ENCODE measurements at places on chromosomes 11 and 22.

DNA sequence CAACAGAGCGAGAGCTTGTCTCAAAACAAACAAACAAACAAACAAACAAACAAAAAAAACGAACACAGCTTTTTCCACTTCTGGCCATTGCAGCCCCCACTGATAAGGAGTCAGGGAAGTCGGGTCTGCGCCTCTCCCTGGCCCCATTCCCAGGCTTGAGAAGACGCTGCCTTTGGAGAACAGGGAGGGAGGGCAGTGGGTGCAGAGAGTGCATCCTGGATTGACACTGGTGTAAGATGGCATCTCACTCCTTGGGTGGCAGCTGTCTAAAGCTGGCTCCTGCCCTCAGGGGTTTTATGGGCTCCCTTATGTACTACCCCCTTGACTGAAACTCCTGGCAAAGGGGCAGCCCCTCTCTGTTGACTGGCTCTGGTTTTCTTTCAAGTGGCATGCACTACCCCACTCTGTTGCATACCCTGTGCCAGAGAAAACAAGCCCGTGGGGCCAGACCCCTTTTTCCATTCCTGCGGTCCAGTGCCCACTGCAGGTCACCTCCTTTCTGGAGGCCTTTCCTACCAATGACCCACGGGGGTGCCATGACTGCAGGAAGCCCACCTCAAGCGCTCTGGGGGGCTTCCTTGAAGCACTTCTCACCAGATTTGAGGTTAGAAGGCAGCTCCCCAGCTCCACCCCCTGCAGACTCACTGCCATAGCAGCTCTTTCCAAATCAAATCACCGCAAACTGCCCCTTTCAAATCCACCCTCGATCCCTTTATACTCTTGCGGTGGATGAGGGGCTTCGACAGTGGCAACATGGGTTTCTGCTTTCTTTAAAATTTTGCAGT lies 12.7 kb downstream of the DRAP1 start:
- no peak for DNase-seq

DNA sequence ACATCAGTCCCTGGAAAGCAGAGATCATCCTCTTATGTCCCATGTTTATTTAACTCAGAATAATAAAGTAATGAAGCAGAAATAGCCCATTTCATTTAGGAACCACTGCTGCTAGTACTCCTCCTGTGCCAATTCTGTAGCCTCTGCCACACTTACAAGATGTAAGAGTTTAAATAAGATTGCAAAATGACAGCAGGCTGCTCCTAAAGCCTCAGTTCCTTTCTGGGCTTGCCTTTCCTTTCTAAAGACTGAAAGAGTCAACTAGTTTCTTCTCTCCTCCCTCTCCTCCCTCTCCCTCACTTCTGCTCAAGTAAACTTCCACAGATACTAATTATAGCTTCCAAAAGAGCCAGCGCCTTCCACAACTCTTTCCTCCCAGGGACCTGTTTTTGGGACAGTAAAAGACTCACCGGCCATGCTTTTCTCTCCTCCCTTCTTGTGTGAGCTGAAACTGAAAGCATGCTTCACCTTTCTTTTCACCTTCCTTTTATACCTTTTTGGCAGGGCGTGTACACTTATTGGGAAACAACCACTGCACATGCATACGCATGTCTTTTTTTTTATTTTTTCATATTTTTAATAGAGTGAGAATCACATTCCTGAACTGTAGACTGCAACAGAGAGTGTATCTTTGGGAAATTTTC lies 26.1 kb upstream of the CARD16 start:
- DNase-seq, result peak; percentile 53

- DNase-seq, result no peak
Observed at GRCh38 chr22:37248251-37248650, 4.2 kb upstream of the RAC2 start.

- peak; percentile 70 for DNase-seq
Observed at GRCh38 chr22:36757668-36758211, 18.2 kb downstream of the IFT27 start.

GRCh38 chr11:41989823-41990380 lies 530.5 kb upstream of the LRRC4C start:
- no peak for DNase-seq

DNA sequence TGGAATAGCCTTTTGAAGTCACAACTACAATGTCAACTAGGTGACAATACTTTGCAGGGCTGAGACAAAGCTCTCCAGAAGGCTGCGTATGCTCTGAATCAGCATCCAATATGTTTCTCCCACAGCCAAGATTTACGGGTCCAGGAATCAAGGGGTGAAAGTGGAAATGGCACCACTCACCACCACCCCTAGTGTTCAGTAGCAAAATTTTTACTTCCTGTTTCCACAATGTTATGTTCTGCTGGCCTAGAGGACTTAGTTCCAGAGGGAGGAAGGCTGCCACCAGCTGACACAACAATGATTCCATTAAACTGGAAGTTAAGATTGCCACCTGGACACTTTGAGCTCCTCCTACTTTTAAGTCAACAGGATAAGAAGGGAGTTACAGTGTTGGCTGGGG lies 68.5 kb upstream of the MPEG1 start:
- DNase-seq, result no peak

DNA sequence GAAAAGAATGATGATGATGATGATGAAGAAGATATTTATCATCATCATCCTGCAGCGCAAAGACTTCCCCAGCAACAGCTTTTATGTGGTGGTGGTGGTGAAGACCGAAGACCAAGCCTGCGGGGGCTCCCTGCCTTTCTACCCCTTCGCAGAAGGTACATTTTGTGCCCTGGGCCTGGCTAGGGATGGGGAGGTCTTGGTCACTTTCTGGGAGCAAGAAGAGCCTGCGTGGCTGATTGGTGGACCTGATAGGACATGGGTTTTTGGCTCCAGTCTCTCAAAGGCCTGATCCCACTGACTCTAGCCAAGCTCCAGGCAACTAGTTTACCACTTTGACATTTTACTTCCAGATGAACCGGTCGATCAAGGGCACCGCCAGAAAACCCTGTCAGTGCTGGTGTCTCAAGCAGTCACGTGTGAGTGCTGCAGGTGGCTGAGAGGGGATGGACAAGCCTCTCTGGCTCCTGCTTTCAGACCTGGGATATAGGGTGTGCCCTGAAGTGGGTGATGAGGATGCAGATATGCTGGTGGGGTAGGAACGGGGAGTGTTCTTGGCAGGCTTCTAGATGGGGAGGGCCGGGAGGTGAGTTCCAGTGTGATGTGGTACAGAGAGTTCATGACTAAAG lies 5.3 kb downstream of the SIDT2 start:
- no peak for DNase-seq

DNA sequence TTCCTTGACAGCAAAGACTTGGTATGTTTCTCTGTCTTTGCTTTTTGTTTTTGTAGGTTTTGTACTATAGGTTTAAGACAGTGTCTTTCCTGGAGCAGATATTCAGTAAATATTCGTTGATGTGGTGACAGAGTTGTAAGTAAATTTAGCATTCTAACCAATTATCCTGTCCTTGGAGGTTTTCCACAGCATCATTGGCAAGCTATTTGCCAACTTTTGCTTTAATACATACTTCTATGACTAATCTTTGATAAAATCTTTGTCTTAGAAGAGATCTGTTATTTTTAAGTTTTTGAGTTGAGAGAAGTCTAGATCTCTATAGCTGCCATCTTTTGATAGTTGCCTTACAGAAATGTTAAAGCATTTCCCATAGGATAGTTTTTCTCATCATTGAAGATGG lies 3.8 kb downstream of the USP47 start:
- DNase-seq, result no peak

GRCh38 chr11:130435671-130436070 lies 7.3 kb upstream of the ADAMTS8 start:
- DNase-seq, result no peak

All from CD4-positive, alpha-beta T cell treated with Interleukin-2 at 100 ng/mL for 4 hours (primary cell).